ENCODE measurements at places on chromosomes 7 and 10.

- DNase-seq, result no peak
Measured at GRCh38 chr10:11448190-11448544, 163.3 kb downstream of the USP6NL start.

DNA sequence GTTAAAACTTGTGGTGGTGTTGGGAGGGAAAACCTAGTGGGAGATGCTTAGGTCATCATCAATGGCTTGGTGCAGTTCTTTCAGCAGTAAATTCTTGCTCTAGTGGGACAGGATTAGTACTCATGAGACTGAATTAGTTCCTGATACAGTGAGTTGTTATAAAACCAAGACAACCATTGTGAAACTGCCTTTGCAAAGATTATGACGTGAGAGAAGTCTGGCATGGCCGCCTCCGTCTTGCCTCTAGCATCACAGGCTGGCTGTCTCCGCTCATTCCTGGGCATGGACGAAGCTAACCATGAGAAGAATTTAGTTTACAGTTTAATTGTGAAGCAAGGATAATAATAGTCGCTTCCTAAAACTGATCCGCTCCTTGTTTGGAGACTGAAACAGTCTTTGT lies 186.4 kb downstream of the KIF20B start:
- no peak for DNase-seq

GRCh38 chr7:93442478-93443224 lies 131.9 kb downstream of the CALCR start:
- DNase-seq, result no peak

DNA sequence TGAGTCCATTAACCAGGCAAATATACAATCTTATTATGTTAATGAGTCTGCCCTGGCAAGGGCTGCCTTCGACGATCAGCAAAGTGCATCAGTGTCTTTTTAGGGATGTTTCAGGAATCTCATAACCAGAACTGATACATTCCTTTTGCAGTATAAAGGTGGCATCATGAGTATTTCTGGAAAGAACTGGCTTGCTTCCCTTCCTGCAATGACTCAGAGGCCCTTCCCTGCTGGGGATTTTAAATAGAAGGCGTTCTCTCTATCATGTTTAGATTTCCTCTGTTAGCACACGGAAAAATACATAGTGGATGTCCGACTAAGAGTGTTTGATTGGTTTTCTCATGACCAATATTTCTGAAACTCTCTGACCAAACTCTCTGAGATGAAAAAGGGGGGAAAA lies 1.8 kb downstream of the NPS start:
- no peak for DNase-seq

GRCh38 chr10:114352653-114353298 lies 51.5 kb downstream of the AFAP1L2 start:
- DNase-seq, result no peak

GRCh38 chr10:62637249-62638061 lies 167.1 kb upstream of the ADO start:
- DNase-seq, result peak; percentile 20

DNA sequence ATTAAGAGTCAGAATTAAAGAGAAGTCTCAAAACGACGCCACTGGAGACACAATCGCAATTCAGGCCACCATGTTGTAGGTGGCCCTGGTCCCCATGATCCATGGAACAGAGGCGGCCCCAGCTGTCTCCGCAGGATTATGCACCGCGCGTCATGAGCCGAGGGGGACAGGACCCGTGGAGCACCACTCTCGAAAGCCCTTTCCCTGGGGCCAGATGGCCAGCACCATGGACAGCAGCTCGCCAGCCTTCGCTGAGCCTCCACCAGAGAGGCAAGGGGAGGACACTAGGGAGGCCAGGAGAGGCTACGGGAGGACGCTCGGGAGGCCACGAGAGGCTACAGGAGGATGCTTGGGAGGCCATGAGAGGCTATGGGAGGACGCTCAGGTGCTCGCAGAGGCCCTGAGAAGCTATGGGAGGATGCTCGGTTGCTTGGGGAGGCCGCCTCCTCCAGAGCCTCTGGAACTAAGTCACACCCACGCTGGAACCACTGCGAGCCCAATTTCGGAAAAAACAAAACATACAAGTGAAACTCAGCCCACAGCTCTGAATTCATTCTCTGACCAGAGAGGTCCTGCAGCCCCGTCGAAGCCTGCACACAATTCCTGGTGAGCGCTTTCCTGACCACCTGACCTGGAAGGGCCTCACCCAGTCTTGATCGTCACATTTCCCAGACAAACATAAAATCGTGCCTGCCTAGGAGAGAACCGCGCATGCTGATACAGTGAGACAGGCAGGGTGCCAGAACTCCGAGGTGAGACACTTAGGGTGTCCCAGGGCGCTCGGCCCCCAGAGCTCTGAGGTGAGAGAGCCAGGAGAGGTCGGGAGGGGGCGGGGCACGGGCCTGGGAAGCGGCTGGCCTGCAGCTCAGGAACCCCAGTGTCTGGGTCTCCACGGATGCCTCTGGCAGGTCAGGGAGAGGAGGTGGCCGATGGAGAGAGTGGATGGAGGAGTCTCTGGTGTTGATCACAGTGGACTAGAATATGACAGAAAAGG lies 224.4 kb downstream of the PTPRN2 start:
- no peak for DNase-seq

DNA sequence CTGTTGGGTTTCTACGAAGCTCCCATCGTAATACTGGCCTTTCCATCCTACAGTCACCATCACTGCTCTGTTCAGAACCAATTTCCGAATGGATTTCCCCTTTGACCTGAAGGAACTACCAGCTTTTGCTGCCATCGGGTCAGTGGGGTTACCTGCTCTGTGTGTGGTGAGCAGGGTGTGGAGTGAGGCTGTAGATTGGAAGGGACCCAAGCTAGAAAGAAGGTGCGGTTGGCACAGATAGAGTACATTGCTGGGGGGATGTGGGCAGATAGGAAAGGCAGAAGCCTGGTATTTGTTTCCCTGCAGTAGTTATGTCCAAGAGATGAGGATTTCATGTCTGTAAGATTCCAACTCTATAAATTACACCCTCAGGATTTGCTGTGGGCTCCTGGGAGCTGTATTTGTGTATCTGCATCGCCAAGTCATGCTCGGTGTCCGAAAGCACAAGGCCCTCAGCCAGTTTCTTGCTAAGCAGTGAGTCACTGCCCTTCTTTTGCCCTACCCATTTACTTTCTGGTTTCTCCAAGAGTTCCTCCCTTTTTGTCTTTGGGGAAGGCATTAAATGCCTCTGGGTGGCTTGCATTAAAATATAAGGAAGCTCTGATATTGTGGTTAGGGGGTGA lies 15.4 kb downstream of the CLCN1 start:
- no peak for DNase-seq

- no peak for DNase-seq
Measured at GRCh38 chr7:45456747-45457524, 117.2 kb upstream of the ADCY1 start.

DNA sequence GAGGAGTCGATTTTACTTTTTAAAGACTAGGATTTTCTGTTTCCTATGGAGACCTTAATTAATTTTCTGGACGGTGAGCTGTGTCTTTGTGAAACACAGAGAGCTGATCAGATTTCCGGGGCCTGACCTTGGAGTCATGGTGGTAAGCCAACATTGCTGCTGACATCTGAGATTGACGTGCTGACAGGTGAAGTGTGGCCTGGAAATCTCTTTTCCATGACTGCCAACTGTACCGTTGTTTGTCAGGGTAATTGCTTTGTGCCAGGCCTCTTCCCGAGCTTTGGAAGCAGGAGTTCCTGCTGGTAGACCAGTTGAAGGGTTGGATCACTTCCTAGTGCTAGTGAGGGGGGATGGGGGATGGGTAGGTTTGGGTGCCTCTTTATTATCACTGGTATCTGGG lies 71.2 kb downstream of the ADRA2A start:
- no peak for DNase-seq

- DNase-seq, result no peak
Measured at GRCh38 chr7:136325578-136325977, 348.4 kb upstream of the MTPN start.

GRCh38 chr7:46814516-46815250 lies 767.2 kb downstream of the TNS3 start:
- no peak for DNase-seq

DNA sequence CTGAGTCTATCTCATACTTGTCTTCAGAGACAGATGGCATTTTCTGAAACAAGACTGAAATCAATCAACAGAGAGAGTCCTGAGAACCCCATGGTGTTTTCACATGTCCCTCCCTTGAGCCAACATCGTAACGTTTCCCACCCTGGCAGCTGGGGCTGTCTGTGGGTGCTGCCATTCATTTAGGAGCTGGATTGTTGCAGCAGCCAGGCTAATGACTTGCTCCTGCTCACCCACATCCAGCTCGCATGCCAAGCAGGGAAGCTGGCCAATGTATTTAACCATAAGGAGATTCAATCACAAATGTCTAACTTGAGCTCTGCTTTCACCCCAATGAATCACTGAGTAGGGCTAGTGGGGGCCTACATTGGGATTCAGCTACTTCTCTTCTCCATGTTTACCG lies 146.1 kb downstream of the ADRA2A start:
- no peak for DNase-seq

DNA sequence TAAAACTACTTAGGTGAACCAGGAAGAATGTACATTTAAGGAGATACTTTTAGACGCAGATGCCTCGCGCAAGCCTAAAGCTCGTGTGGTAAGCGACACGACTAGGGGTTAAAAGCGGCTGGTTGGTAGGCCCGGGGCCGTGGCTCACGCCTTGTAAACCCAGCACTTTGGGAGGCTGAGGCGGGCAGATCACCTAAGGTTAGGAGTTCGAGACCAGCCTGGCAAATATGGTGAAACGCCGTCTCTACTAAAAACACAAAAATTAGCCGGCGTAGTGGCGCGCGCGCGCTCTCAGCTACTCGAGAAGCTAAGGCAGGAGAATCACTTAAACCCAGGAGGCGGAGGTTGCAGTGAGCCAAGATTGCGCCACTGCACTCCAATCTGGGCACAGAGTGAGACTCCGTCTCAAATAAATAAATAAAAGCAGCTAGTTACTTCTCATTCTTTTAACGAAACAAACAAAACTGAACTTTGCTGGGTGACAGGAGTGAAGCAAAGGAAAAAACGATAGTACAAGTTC lies 879 bp downstream of the NUDT5 start:
- no peak for DNase-seq

GRCh38 chr7:95897557-95898251 lies 125.3 kb downstream of the DYNC1I1 start:
- no peak for DNase-seq

DNA sequence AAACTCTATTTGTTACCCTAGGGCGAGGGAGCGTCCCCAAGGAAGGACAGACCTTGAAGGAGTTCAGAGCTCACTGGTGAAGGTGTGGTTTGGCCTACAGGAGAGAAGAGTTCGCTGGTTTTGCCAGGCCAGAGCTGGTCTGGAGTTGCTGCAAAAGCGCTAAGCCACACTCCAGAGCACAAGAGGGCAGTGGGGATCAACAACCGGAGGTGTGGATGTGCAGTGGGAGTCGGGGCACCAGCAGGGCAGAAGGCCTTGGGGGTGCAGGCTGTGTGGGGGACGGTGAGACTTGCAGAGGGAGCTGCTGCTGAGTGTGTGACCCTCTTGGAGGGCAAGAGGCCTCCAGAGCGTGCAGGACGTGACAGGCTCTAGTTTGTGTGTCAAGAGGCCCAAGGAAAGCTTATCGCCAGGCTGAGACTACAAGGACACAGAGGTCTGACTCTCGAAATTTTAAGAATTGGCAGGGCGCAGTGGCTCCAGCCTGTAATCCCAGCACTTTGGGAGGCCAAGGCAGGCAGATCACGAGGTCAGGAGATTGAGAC lies 14.3 kb upstream of the CUL1 start:
- no peak for DNase-seq

DNA sequence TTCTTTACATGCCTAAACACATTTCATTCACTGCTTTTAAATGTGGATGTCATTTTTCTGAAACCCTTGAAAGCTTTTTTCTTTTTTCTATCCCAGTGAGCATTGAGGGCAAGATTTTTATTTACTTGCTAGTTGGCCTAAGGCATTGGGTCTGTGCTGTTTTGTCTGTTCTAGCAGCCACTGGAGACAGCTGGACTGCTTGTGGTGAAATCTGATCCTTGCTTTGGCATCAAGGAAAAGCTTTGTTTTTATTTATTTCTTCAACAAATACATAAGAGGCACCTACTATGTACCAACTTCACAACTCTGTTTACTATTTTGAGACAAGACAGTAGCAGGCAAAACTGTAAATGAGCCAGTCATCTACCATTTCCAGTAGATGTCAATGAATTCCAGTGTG lies 28.4 kb upstream of the PDLIM1 start:
- DNase-seq, result no peak

DNA sequence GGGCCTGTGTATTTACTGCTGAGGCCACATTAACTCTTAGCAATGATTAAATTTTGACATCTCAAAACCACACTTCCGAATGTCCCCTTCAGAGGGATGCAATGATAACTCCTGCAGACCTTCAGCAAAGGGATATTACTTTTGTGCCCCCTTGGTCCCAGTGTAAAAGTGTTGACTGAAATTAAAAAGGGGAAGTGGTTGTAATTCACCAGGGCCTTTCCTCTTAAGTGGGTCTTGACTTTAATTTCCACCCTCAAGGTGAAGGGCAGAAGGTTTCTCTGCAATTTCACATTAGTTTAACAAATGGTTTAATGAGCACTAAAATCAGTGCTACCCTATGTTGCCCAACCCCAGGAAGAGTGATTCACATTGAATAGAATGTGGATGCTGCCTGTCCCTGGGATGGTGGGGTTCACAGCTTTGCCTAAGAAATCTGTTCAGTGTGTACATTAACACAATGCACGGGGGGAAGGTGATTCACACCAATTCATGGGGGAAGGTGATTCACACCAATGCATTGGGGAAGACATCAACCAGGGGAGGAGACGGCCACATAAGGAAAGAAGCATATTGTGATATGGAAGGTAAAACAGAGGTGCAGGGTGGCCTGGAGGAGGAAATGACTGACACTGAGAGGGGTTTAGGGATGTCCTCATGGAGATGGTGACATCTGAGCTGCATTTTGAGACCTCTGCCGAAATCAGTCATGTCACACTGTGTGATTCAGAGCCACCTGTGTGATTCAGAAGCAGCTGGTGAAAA lies 19.4 kb upstream of the TNS3 start:
- DNase-seq, result no peak

DNA sequence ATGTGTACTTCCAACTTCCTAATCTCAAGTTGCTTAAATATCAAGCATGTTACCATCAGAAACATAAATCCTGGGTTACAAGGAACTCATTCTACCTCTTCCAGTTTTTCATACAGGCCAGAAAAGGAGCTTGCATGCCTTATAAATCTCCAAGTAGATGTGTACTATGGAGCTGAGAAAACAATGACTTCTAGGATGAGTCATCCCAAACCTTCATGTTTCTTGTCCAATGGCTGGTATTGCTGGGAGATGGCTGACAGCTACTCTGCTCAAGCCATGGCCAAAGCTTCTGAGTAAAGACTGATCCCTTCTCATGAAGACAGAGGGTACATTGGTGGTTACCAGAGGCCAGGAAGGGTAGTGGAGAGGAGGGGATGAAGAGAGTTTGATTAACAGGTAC lies 8.6 kb downstream of the RAPGEF5 start:
- no peak for DNase-seq

DNA sequence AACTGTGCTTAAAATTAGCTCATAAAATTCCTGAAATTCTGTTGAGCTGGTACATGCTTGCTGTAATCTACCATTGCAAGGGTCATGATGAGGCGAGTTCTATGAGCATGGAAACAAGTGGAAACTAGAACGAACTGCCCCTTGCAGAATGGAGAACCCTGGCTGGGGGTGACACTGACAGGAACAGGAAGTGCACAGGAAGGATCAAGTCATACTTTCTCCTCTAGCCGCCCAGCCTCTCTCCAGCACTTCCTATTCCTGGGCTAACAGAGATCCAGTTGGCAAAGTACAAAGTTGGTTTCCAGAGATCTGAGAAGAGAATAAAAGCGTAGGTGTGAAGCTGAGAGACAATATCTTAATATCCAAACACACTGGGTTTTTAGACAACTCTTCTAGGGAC lies 414.2 kb upstream of the PODXL start:
- DNase-seq, result no peak
